ENCODE measurements at places on chromosomes 7 and 10. TPM values are rescaled to one million over a fixed set of nuclear protein-coding genes. Genes with fewer than 3 reads are reported as not detected.

Gene NRCAM
- total RNA-seq = not detected

Gene MACROH2A2
- 19.8 TPM for total RNA-seq

Gene CBLL1
- total RNA-seq = 13.7 TPM

Gene LRIT2
- not detected for total RNA-seq

Gene EGFR
- 72.6 TPM for total RNA-seq

Gene TMEM178B
- 0.95 TPM for total RNA-seq

Gene TLX1
- total RNA-seq = not detected

Gene AOC1
- 4.4 TPM for total RNA-seq

Gene LRRC18
- not detected for total RNA-seq
